ENCODE measurements at places on chromosomes 11 and 22.

- peak; percentile 60 for DNase-seq
Measured at GRCh38 chr11:355581-356458, 13.5 kb upstream of the B4GALNT4 start.

GRCh38 chr11:102368472-102368871 lies 21.5 kb downstream of the BIRC2 start:
- DNase-seq = no peak

- no peak for DNase-seq
Measured at GRCh38 chr11:32526760-32527159, 56.9 kb upstream of the EIF3M start.

DNA sequence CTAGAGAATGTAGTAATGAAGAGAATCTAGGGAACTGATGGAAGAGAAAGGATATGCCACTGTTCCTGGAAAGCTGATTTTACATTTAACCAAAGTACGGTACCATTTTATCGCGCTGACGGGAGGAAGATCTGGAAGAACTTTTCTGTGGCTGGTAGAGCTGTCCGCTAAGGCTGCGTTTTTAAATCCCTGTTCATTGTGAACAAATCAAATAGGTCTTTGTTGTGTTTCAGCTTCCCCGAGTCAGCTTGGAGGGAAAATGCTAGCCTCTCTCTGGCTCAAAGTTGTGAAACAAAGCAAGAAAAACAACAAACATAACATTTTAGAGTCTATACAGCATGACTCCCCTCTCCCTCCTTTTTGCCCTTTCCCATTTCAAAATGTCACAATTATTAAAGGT lies 34.4 kb downstream of the FBXO7 start:
- DNase-seq = no peak

DNA sequence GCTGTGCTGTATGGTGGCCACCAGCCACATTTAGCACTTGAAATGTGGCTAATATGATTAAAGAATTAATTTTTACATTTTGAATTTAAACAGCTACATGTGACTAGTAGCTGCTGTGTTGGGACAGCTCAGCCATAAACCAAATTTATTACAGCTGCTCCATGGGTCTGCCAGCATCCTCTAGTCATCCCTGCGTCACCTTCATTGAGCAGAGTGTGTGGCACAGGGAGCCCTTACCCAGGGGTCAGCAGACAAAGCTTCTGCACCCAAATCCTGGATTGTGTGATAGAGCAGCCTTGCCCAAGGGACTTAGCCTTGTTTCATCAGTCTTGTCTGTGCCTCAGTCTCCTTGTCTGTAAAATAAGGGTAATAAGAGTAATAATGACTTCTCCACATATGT lies 19.4 kb upstream of the ACCSL start:
- no peak for DNase-seq

GRCh38 chr22:41976070-41976901 lies 7.0 kb downstream of the SEPTIN3 start:
- DNase-seq = peak; percentile 37

- DNase-seq = no peak
Measured at GRCh38 chr22:11360632-11361031, 4167.4 kb upstream of the OR11H1 start.

GRCh38 chr11:9138133-9138453 lies 46.7 kb upstream of the SCUBE2 start:
- no peak for DNase-seq

DNA sequence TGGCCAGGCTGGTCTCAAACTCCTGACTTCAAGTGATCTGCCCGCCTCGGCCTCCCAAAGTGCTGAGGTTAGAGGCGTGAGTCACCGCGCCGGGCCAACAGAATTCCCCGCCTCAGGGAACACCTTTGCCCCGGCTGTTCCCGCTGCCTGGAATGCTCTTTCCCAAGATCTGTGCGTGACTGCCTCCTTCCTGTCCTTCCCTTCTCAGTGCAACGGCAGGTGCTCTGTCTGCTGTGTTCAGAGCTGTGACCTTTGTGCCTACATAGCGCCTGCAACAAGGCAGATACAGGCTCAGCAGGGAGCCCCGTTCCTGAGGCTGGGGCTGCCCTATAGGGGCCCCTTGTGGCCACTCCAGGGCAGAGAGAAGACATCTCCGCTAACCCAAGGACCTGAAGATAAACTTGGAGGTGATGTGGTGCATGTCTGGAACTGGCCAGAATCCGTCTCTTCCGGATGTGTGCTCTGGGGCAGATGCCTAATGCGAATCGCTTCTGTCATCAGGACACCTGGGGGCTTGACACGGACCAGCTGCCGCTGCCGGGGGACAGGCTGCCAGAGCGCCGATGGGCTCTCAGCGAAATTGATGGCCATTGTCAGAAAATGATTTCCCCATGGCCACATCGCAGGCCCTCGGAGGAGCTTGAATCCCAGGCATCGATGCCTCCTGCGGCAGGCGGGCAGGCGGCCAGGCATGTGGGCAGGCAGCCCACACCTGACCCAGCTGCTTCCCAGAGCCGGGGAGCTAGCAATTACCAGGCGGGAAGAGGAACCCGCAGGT lies 43.5 kb upstream of the TCF20 start:
- DNase-seq = no peak

GRCh38 chr11:110750100-110750499 lies 37.9 kb upstream of the ARHGAP20 start:
- DNase-seq = no peak

GRCh38 chr22:39675947-39676346 lies 105.4 kb downstream of the CACNA1I start:
- no peak for DNase-seq

DNA sequence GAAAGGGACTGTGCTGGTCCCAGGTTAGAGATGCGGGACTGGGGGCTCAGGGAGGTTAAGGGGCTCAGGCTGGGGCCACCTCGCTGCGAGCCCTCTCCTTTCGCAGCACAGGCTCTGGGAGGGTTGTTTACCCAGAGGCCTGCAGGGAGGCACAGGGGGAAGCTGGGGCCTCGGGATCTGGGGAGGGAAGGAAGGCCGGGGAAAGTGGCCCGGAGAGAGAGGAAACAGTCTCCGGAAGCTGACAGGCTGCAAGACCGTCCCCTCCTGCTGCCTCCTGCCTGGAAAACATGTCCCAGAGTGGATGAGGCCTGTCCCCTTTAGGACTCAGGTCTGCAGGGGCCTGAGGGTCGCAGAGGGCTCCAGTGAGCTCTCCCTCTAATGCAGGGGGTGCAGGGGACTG lies 45.4 kb downstream of the MYO7A start:
- DNase-seq = no peak

DNA sequence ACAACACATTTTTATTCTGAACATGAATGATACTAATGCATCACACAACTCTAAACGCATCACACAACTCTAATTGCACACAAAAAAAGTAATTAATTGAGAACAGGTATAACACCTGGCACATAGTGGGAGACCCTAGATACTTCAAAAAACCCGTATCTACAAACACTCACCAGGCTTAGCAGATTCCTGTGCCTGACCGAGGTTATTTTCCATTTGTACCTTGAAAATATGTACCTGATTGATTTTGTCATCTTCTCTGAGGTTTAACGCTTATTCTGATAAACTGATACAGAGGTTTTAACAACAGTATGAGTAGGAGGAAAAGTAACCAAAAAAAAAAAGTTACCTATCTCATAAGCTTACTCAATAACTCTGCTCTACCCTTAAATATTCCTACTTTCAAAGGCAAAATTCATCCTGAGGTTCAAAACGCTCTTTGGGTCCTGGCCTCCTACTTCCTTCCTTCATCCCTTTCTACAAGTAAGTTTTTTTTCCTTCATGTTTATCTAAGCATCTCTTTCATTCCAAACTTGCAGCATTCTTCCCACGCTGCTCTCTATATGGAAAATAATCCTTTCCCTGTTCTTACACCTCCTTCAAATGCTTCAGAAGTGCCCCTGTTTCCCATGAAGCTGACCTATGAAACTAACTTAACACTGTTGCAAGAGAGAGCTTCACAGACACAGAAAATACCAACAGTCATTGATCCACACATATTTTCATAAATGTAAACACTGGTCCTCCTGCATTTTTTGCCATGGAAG lies 73.3 kb downstream of the ETS1 start:
- DNase-seq = no peak

GRCh38 chr22:17162731-17163130 lies 3.7 kb upstream of the HDHD5 start:
- no peak for DNase-seq

- no peak for DNase-seq
Measured at GRCh38 chr11:7020183-7020917, at the start of the genes NLRP14 and ZNF214. TSS of gene NLRP14 (plus strand) at chr11:7020479. CDS start at chr11:7038587, 18,108 bp downstream. TSS of gene ZNF214 (minus strand) at chr11:7020346. CDS start at chr11:7002835, 17,511 bp downstream.

- DNase-seq = no peak
Measured at GRCh38 chr11:119545978-119546915, 123.3 kb upstream of the THY1 start.

DNA sequence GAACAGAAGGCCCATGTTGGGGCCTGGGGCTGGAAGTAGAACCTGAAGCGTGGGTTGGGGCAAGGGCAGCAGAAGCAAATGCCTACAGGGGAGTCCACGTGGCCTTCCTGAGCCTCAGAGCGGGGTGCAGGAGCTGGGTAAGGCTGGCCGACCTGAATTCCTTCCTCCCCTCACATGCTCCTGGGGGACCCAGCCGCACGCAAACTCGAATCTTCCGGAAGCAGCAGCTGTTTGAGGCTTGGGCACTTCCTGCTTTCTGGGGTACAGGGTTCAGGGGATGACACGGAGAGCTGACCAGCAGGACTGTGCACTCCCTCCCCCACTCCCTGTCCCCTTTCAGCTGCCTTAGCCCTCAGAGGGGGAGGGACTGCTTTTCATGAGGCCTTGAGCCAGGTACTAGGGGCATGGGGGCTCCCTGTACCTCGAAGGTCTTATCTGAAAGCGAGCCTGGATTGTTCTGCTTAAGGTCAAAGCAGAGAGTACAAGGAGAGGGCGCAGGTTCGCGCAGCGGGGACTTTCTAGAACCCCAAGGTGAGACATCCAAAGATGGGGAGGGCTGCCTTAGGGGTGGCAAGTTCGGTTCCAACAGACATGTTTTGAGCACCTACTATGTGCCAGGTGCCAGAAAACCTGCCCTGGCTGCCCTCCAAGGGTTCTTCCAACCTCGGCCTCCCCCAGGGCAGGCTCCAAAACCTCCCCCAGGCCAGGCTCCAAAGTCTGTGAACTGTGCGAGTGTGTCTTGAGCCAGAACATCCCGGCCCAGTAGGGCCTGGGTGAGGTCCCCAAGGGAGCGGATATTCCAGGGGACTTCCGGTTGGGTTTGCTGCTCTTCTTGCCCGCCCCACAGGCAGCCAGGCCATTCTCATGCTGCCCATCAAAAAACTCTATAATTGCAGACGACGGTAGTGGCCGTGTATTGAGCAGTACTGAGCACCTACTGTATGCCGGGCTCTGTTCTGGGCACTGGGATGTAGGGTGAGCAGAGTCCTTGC lies 1.7 kb downstream of the NCF4 start:
- no peak for DNase-seq

DNA sequence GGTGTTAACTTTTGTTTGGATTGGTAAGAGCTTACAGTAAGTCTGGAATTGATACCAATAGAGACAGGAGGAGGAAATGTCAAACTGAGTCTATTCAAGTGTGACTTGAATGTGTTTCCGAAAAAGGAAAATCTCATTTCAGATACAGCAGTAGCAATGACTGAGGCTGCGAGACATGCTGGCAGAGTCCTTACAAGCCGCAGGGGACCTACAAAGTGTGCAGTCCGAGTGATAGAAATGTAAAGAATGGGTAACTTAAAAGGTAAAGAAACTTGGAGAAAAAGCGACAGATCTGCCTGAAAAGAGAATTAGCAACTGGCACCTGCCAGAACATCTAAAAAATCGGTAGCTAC lies 444 bp downstream of the CWF19L2 start:
- no peak for DNase-seq

- peak; percentile 13 for DNase-seq
Measured at GRCh38 chr22:17258015-17258787, 39.0 kb upstream of the ADA2 start.

GRCh38 chr11:70026726-70027125 lies 51.4 kb upstream of the ANO1 start:
- DNase-seq = no peak

DNA sequence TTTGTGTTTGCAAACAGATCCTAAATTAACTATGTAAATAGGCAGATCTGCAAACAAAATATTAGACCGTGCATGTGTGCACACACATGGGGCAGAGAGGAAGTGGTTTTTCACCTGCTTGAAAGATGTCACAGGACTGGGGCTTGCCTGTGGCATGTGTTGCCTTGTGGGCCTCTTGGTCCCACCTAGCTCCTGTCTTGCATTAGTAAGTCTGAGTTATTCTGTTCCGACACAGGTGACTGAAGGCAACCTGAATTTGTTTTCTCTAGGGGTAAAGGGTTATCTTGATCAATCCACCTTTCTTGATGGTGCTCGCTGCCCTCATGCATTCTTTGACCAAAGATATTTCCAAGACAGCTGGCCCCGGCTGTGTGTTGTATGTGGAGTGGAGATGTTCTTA lies 667.5 kb downstream of the NTM start:
- no peak for DNase-seq

- no peak for DNase-seq
Measured at GRCh38 chr22:35386670-35387288, 5.9 kb downstream of the HMOX1 start.

- no peak for DNase-seq
Measured at GRCh38 chr11:116070520-116070919, 566.3 kb upstream of the CADM1 start.

GRCh38 chr11:113632981-113633380 lies 73.1 kb downstream of the TMPRSS5 start:
- DNase-seq = no peak

- no peak for DNase-seq
Measured at GRCh38 chr11:85180528-85180927, 446.6 kb downstream of the DLG2 start.

- DNase-seq = no peak
Measured at GRCh38 chr11:8832571-8833260, 78.3 kb upstream of the AKIP1 start.

- no peak for DNase-seq
Measured at GRCh38 chr11:57619331-57619730, 21.8 kb downstream of the SERPING1 start.

DNA sequence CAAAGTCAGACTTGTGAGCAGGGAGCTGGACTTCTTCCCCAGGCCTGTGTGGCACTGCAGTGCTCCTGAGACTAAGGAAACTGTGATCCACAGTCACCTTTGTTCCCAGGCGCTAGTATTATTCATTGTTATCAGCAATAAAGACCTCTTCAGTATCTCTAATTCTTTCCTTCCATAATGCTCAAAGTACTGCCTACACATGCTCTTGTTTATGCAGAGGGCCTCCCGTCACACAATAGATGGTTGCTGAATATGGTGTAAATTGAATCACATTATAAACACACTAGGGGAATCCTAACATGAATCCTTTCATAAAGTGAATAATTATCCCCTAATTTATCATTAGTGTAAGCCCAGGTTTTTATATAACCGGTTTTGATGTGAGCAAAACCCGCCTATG lies 493.3 kb downstream of the BUD13 start:
- DNase-seq = no peak

DNA sequence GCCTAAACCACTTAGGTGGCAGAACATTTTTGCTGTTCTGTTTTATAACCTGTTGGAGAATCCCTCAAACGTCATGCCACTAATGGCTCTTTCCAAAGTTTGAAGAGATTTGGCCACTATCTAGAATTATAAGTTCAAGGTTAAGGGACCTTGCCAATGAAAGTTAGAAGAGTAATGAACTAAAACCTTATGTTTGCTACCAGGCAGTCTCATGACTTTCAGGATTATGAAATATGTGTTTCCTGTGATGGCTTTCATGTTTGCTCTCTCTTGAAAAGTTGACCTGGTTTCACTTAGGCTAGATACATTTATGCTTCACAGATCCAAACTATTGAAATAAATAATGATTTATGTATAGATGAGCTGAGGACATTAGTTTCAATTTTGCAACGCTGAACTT lies 340.0 kb downstream of the LRRC4C start:
- no peak for DNase-seq

- no peak for DNase-seq
Measured at GRCh38 chr11:70721006-70721405, 322.7 kb downstream of the CTTN start.
